Natural killer cell (primary cell): ENCODE measurements at places on chromosomes 5 and 9.

DNA sequence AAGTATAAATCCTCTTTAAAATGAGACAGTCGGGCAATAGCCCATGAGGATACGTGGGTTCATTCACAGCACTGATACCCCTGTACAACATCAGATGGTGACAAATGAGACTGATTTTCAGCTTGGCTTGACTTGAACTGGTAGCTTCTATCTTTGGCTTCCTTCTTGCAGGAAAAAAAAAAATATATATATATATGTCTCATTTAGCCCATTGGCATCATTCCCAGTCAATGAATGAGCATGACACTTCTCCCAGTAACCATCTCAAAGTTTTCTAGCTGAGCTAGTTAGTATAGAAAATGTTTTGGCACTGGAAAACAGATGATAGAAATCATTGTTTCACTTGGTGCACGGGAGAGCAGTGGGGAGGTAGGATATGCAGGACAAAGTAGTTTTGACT is 222.5 kb upstream of the TAS2R1 start:
- no peak overlapping the region for H3K27ac ChIP-seq
- no peaks in the 10 kb centered on the region for H3K36me3 ChIP-seq
- no peak overlapping the region for H3K4me3 ChIP-seq
- H3K27me3 ChIP-seq: no peaks in the 10 kb centered on the region
- DNase-seq: no peak
- H3K4me1 ChIP-seq: no peaks in the 10 kb centered on the region

GRCh38 chr5:135740475-135740874 is 94.0 kb upstream of the SLC25A48 start:
- H3K27me3 ChIP-seq: no peaks in the 10 kb centered on the region
- no peaks in the 10 kb centered on the region for H3K36me3 ChIP-seq

- DNase-seq: no peak
- H3K4me3 ChIP-seq: no peak overlapping the region
Measured at GRCh38 chr9:92655896-92656536, 13.9 kb downstream of the IPPK start.

DNA sequence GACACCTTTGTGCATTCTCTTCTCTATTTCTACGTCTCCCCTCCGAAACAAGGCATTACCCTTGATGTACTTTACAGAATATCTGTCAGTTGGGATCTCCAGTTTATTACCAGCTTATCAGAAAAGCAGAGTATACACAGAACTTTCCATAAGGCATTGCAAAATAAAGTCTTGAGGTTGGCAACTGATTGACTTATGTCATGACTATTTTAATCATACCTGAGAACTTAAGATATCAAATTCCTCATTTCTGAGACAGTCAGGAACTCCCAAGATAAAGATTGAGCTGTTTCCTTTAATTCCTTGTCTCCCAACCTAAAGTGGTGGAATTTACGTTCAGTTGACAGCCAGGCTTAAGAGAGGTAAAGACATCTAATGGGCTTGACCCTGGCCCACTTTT is 110.9 kb downstream of the MEF2C start:
- H3K36me3 ChIP-seq: no peaks in the 10 kb centered on the region
- DNase-seq: no peak
- H3K4me1 ChIP-seq: no peaks in the 10 kb centered on the region
- H3K4me3 ChIP-seq: no peak overlapping the region
- no peak overlapping the region for H3K27ac ChIP-seq
- H3K27me3 ChIP-seq: no peaks in the 10 kb centered on the region

DNA sequence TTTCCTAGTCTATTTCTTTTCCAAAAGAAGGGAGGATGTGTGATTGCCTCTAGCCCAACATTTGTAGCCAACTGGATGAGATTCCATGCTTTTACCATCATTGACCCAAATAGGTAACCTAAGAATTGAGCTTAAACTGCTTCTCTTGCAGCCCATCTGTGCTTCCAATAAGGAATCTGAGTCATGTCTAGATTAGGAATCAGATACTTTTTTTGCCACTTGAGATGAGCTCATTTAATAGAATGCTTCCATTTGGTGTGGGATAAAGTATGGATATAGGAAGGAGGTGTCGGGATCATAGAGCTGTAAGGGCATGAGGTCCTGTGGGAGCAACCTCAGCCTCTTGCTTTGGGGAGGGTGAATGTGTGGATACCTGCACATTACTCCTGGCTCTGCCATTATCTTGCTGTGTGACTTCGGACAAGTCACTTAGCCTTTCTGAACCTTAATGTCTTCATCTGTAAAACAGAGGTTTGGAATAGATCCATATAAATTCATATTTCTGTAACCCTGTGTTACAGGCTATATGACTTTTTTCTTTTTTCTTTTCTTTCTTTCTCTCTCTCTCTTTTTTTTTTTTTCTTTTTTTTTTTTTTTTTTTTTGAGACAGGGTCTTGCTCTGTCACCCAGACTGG is 56.2 kb downstream of the MAP1B start:
- no peaks in the 10 kb centered on the region for H3K36me3 ChIP-seq
- H3K4me3 ChIP-seq: no peak overlapping the region
- H3K27me3 ChIP-seq: no peaks in the 10 kb centered on the region

DNA sequence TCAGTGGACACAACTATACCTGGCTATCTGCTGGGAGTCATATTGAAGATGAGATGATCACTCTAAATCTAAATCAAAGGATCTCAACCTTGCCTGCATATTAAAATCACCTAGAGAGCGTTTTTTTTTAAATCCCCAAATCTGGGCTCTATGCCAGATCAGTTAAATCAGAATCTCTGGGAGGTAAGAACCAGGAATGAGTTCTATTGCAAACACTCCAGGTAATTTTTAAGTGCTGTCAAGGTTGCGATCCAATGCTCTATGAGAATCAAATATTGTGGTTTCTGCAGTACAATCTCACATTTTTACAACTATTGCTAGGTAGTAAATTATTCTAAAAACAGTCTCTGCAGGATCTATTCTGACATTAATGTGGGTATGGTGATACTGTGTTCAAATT is 202.3 kb upstream of the OR13F1 start:
- H3K27ac ChIP-seq: no peak overlapping the region
- no peak overlapping the region for H3K4me3 ChIP-seq
- H3K27me3 ChIP-seq: no peaks in the 10 kb centered on the region
- no peaks in the 10 kb centered on the region for H3K4me1 ChIP-seq

GRCh38 chr5:32664523-32664922 is 46.6 kb upstream of the NPR3 start:
- no peaks in the 10 kb centered on the region for H3K27me3 ChIP-seq
- H3K27ac ChIP-seq: no peak overlapping the region
- no peaks in the 10 kb centered on the region for H3K4me1 ChIP-seq

GRCh38 chr5:56270058-56270457 is 36.9 kb upstream of the ANKRD55 start:
- H3K4me3 ChIP-seq: no peak overlapping the region
- H3K36me3 ChIP-seq: no peaks in the 10 kb centered on the region
- H3K27ac ChIP-seq: no peak overlapping the region
- H3K27me3 ChIP-seq: no peaks in the 10 kb centered on the region

DNA sequence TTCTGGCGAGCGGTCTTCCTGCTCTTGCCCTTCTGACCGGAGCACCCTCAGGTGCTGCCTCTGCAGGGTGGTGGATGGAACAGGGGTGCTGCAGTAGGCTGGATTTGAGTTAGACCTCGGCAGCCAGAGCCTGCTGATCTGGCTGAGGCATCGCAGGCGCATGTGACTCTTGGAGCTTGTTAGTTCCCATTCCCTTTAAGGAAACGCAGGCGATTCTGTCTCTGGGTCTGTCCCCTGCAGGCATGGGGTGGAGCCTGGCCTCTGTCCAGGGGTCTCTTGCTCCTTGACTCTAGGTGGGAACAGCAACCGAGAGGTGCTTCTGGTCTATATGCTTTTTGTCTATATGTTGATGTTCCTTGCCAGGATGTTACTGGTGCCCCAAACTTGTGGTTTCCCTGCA is 3.1 kb downstream of the WNK2 start:
- H3K4me3 ChIP-seq: no peak overlapping the region
- H3K27ac ChIP-seq: no peak overlapping the region
- H3K36me3 ChIP-seq: no peaks in the 10 kb centered on the region
- no peak for DNase-seq
- H3K27me3 ChIP-seq: peaks cover 16% of the 10 kb centered on the region
- H3K4me1 ChIP-seq: peaks cover 10% of the 10 kb centered on the region

GRCh38 chr9:70403166-70403565 is 11.3 kb downstream of the KLF9 start:
- H3K27ac ChIP-seq: no peak overlapping the region
- no peak overlapping the region for H3K4me3 ChIP-seq
- no peaks in the 10 kb centered on the region for H3K36me3 ChIP-seq
- peaks cover 28% of the 10 kb centered on the region for H3K4me1 ChIP-seq

- H3K4me1 ChIP-seq: no peaks in the 10 kb centered on the region
- H3K36me3 ChIP-seq: no peaks in the 10 kb centered on the region
- no peak for DNase-seq
- H3K4me3 ChIP-seq: no peak overlapping the region
- H3K27ac ChIP-seq: no peak overlapping the region
- no peaks in the 10 kb centered on the region for H3K27me3 ChIP-seq
Measured at GRCh38 chr5:84885485-84886258, 501.0 kb upstream of the EDIL3 start.
